Bronchus fibroblast of lung (primary cell): ENCODE measurements at places on chromosomes 6 and 20. TPM values are rescaled to one million over a fixed set of nuclear protein-coding genes. Genes with fewer than 3 reads are reported as not detected.

Gene CST7
- total RNA-seq = not detected in 2 replicates

Gene SFTA2
- not detected in 2 replicates for total RNA-seq

Gene SEMG1
- not detected in 2 replicates for total RNA-seq

Gene C2
- total RNA-seq = 0.17 and 0.30 TPM in 2 replicates

Gene RAMACL
- under 0.01 TPM in 2 replicates for total RNA-seq

Gene EDN3
- total RNA-seq = not detected in 2 replicates

Gene SNX21
- 49.5 and 53.3 TPM in 2 replicates for total RNA-seq

Gene SNAP25
- total RNA-seq = 5.1 and 6.1 TPM in 2 replicates

Gene SOBP
- total RNA-seq = 1.5 and 1.8 TPM in 2 replicates

Gene KCNG1
- total RNA-seq = 51.0 and 58.0 TPM in 2 replicates

Gene UQCC2
- total RNA-seq = 94.5 and 105 TPM in 2 replicates

Gene C20orf144
- 0.30 and 0.84 TPM in 2 replicates for total RNA-seq
